ENCODE measurements at places on chromosomes 6 and 20. TPM values are rescaled to one million over a fixed set of nuclear protein-coding genes. Genes with fewer than 3 reads are reported as not detected.

Gene TBXT
- total RNA-seq, result not detected

Gene LHFPL5
- not detected for total RNA-seq

Gene OR2B6
- total RNA-seq, result not detected

Gene CST3
- total RNA-seq, result 666 TPM

Gene DHX16
- 27.4 TPM for total RNA-seq

Gene PLN
- 5.8 TPM for total RNA-seq

Gene LGSN
- total RNA-seq, result 0.38 TPM

Gene ADAM33
- total RNA-seq, result 11.0 TPM

Data from upper lobe of right lung (tissue), 1 donor.